ENCODE measurements at places on chromosomes 16 and 17.

DNA sequence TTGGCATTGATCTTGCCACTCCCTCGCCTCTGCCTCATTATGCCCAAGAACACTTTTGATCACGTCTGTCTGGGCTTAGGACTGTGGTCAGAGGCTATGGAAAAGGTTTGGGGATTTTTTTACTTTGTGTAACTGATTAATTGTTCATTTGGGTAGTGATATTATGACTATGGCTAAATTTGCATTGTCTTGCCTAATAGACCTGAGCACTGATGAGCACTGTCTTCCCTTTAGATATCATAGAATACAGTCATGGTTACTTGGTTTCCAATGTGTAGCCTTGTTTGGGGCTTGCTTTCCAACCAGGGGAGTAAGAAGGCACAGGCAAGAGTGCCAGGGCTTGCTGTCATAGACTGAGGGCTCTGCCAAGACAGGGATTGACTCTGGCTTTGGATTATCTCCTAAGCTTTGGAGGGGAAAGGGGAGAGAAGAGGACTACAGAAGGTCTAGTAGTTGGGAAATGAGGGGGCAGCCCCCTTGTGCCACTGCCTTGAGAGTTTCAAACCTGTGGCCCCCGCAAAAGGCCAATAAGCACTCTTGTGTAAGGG, 13.7 kb downstream of the LIMD2 start:
- no peak for DNase-seq

- peak; percentile 17 for DNase-seq
Observed at GRCh38 chr16:79278506-79278905, 322.0 kb downstream of the MAF start.

DNA sequence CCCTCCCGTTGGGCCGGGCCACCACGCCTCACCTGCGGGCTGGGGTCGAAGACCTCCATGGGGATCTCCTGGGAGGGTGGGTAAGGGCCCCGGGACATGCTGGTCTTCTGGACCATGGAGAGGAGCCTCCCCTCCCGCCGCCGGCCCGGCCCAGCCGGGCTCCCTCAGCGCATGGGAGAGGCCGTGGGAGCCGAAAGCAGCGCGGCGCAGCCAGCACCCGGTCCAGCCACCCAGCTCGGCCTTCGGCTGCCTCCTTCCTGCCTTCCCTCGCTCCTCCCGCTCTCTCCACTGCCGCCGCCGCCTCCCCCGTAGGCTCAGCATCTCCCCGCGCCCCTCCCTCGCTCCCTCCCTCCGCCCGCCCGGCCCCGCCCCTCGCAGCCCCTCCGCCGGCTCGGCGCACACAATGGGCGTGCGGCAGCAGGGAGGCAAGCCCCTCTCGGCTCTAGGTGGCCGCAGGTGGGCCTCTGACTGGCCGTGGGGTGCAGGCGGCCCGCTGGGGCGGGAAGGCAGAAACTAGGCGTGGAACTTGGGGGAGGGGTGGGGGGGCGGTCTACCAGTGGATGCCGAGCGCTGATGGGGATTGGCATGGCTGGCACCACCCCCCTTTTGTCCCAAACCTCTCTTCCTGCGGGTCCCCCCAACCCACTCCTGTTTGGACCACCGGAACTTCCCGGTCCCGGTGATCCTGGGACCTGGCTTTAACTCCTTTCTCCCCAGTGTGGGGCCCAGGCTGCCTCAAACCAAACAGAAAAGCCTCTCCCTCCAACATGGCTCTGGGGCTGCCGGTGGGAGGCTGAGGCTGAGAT, at the start of gene CACNB1:
Gene CACNB1, minus strand, starts transcription at position 290 of the 806 bp plus-strand sequence. Its CDS starts 174 bp downstream, at position 116.
- DNase-seq = peak; percentile 45

- DNase-seq = no peak
Observed at GRCh38 chr17:57553991-57554825, 190.9 kb downstream of the CCDC182 start.

DNA sequence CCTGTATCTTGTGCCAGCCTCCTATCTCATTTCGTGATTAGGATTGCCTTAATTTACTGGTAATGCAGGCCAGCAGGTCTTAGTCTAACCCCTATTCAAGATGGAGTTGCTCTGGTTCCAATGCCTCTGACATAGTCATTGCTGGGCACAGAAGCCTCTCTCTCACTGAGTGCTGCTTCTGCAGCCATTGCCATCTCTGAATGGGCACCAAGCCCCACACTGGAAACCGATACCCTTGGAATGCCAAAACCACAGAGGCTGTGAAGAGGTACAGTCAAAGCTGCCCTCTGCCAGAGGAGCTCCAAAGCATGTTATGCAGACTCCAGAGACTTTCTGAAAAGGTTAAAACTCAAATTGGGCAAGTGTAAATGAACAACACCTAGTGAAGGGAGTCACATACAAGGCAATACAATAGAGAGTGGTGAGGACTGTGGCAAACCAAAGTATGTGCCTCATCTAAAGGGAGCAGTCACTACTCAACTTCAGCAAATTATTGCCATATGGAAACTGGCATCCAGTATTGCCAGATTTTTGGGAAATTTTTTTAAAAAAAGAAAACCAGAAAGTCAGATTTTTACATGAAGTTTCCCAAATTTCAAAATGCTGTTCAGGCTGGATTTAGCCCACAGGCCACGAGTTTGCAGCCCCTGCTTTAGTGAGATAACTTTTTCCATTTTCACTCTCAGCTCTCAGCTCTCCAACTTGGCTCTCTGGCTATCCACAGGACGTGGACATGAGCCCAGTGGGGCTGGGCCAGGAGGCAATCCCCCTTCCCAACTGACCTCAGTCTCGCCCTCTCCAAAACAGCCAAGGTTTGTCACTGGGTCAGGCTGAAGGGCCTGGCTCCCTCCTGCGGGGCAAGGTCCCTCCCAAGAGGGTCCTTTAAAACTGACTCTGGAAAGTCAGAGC, 2.1 kb upstream of the MMP2 start:
- no peak for DNase-seq

- DNase-seq = no peak
Observed at GRCh38 chr17:27360507-27360906, 66.6 kb downstream of the WSB1 start.

DNA sequence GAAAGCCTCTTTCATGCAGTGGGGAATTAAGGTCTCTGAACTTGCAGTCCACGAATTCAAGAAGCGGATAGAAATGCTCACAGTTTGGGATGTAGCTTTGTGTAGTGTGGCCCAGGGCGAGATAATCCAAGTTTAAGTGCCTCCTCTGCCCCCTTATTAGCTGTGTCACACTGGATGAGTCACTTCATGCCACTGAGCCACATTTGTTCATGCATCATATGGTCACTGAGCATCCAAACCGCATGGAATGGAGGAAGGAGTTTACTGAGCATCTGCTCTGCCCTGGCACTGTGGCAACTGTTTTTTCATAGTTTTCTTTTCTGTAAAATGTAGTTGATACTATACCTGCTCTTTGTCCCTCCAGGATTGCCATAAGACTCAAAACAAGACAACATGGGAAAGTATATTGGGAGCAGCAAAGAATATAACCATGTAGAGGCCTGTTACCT, 15.1 kb upstream of the DHX8 start:
- DNase-seq = no peak

DNA sequence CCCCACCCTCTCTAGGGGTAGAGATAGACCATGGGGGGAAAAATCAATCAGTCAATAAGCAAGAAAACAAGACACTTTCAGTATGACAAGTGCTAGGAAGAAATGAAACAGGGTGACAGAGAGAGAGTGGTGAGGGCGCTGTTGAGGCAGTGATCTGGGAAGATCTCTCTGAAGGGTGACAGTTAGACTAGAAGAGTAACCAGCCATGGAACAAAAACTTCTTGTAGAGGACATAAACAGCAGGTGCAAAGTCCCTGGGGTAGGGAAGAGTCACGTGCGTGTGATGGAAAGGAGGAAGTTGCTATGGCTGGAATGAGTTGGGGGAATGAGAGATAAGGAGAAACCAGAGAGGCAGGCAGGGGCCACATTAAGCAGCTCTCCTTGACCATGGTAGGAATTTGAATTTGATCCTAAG, 16.8 kb upstream of the EMP2 start:
- no peak for DNase-seq

DNA sequence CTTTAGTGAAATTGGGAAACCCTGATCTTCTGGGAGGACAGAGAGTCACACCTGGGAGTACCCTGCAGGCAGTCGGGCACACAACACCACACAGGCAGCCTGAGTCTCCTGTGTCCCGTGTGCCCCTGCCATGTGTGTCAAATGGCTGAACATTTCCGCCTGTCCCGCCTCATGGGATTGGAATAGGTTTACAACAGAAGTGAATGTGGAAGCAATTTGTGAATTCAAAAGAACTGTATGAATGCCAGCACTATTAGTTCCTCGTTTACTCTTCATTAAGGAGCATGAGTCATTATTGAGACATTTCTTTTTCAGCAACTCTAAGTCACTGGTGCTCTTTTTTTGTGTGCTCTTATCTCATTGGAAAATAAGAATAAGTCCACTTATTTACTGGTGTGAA, 226.5 kb downstream of the PMP22 start:
- DNase-seq = no peak

DNA sequence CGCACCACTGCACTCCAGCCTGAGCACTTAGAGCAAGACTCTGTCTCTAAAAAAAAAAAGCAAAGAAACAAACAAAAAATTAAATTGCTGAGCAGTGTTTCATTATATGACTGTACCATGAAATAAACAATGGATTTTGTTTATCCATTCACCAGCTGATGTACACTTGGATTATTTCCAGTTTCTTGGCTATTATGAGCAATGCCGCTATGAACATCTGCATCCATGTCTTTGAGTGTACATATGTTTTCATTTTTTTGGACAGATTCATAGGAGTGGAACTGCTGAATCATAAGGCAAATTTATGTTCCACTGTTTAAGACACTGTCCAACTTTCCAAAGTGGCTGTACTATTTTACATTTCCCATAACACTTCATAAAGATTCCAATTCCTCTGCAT, 8.0 kb downstream of the RNF157 start:
- no peak for DNase-seq

GRCh38 chr16:11034481-11034931, 90.1 kb downstream of the CLEC16A start:
- DNase-seq = no peak

DNA sequence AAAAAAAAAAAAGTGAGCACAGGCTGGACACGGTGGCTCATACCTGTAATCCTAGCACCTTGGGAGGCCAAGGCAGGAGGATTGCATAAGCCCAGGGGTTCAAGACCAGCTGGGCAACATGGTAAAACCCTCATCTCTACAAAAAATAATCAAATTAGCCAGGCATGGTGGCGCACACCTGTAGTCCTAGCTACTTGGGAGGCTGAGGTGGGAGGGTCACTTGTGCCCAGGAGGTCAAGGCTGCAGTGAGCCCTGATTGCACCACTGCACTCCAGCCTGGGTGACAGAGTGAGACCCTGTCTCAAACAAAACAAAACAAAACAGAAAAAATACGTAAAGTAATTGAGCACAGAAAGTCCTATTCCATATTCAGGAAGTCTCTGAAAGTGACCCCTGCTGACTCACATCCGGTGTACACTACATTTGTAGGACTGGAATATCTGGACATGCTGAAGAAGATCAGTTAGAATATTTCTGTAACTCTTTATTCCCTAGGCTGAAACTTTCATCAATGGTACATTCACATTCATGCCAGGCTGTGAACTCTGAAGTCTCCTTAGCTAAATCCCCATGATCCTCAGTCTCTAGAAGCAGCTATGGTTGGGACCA, 66.0 kb upstream of the HAS3 start:
- DNase-seq = no peak

DNA sequence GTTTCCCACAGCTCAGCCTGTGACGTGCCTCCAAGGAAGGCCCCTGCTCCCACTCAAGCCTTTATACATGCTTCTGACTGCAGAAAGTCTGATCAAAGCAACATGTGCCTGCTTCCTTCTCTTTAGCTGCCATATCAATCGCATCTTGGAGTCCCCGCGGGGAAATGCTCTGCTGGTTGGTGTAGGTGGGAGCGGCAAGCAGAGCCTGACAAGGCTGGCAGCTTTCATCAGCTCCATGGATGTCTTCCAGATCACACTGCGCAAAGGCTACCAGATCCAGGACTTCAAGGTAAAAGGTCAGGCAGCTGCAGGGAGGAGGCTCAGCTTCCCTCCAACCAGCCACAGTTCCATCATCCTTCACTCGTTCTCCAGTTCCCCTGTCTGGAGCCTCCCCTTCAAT, 189.7 kb downstream of the ZNF18 start:
- DNase-seq = no peak

- no peak for DNase-seq
Observed at GRCh38 chr17:45406107-45406506, 26.6 kb downstream of the ARHGAP27 start.

DNA sequence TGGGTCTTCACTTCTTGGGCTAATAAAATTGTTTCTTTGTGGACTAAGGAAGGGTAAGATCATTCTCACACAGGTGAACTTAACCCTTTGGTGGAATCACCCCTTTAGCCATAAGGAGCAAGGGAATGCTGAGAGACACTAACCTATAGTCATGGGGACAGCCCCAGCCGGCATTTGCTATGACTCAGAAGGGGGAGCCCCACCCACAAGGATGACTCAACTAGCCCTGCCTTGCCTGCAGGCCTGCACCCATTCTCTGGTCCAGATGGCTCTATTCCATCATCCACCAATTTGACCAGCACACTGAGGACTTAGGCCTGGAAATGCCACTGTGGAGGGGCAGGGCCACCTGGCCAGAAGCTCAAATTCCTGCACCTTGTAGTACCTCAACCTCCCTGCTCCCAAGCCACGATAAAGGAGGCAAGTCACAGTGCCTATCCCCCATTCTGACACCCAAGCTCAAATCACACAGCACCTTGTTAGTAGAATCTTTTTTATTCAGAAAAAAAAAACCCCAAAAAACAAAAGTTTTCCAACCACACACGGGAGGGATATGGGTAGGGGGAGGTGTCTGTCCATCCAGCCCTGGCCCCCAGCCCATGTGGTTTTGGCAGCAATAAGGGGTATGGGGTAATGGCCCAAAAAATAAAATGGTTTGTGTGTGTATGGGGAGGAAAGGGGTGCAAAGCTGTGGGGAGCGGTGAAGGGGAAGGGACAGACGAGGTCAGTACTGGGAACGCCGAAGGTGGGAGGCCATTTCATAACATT, 3.0 kb downstream of the PFN1 start:
- peak; percentile 74 for DNase-seq

DNA sequence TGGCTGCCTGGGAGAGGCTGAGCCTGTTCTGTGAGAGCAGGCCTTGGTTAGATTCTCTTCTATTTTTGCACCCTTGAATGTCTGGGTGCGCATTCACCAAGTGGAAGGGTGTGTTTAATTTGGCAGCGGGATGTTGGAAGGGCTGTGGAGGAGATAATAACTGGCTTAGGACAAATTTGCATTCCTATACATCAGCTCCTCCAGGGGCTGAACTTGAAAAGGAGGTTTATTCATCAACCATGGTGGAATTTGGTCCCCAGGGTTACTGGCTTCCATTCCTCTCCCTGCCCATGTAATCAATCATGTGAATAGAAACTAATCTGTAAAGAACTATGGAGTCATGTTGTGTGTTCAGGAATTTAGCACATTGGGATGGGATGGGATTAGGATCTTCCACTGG, 100.2 kb upstream of the FOXF1 start:
- no peak for DNase-seq

GRCh38 chr16:73610605-73611156, 562.8 kb upstream of the ZFHX3 start:
- DNase-seq = no peak

GRCh38 chr17:29156781-29157180, 23.4 kb downstream of the MYO18A start:
- no peak for DNase-seq

GRCh38 chr16:66507731-66508239, 42.1 kb downstream of the TK2 start:
- no peak for DNase-seq

GRCh38 chr17:63390090-63390489, 56.0 kb downstream of the CYB561 start:
- DNase-seq = no peak

- DNase-seq = no peak
Observed at GRCh38 chr17:19610311-19610710, 38.2 kb upstream of the ALDH3A2 start.

Data from activated CD8-positive, alpha-beta memory T cell treated with anti-CD3 and anti-CD28 coated beads for 4 hours (primary cell).